ENCODE measurements at places on chromosomes 3 and 15.

GRCh38 chr15:72532991-72533601 is 59.0 kb downstream of the ARIH1 start:
- no peak for DNase-seq

GRCh38 chr15:89858661-89859458 is 34.9 kb downstream of the AP3S2 start:
- no peak for DNase-seq

DNA sequence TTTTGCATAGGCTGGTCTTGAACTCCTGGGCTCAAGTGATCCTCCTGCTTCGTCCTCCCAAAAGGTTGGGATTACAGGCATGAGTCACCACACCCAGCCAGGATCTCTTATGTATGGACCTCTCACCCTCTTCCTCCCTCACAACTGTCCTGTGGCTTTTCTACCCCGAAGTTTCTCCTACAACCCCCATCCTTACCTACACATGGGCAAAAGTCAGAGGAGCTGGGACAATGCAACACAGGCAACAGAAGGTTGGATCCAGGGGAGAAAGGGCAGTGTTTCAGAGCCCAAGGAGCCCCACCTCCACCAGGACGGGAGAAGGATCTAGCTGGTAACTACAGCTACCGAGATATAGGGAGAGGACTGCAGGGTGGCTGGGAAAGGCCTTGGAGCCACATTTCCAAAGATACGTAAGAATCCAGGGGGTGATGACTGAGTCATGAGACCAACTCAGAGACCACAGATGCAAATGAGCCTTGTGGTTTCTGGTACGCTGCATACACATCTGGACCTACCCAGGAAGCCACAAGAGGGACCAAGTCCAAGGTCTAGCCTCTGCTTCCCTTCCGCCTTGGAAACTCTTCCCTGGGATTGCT is 13.6 kb downstream of the IGDCC4 start:
- no peak for DNase-seq

DNA sequence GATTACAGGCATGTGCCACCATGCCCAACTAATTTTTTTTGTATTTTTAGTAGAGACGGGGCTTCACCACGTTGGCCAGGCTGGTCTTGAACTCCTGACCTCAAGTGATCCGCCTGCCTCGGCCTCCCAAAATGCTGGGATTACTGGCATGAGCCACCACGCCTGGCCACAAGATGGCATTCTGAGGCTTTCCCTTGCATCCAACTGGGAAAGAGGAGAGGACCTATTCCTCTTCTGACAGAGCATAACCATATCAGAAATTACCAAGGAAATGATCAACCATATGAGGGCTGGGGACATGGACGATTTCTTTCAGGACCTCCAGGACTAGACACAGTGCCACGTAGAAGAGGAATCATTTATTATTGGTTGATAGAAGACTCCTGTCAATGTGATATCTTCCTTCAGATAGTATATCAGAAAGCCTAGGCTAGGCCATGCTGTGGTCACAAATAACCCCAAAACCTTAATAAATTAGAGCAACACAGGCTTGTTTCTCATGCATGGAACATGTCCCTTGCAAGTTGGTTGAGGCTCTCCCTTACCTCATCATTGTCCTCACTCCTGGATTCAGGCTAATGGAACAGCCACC is 372.3 kb upstream of the IL12A start:
- no peak for DNase-seq

- no peak for DNase-seq
Measured at GRCh38 chr3:149701977-149702350, 44.1 kb upstream of the WWTR1 start.

- DNase-seq = no peak
Measured at GRCh38 chr3:44066806-44067205, 174.9 kb upstream of the TOPAZ1 start.

DNA sequence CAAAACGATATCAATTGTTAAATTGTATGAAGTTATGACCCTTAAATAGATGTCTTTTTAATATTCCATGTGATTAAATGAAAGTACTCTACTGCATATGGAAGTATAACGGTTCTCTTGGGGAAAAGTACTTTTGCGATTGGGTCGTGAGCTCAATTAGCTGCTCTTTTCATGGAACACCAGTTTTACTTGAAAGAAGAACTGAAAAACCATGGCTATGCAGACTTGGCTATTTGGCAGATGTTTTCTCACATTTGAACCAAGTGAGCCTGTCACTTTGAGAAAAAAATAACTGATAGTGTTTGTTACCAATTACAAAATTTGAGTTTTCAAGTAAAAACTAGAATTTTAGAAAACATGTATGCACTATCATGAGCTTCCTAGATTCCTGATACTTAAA is 5.9 kb upstream of the INAFM2 start:
- DNase-seq = no peak

GRCh38 chr3:165640970-165641369 is 196.3 kb downstream of the BCHE start:
- DNase-seq = no peak

DNA sequence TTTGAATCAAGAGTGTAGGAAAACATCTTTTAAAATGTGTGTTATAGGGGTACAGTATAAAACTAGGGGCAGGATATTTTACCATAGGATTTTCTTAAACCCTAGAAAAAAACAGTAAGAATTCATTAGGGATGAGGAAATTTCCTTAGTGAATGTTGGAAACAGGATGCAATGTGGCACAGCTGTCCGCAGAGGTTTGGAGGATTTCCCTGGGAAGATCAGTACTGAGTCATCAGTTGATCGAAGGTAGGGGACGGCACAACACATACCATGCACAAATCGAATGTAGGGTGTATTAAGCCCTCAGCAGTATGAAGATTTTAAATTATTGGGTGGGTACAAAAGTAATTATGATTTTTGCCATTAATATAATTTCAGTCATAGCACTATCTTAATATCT is 49.9 kb downstream of the FNDC3B start:
- no peak for DNase-seq

- no peak for DNase-seq
Measured at GRCh38 chr15:101143321-101143720, 108.5 kb downstream of the CHSY1 start.

DNA sequence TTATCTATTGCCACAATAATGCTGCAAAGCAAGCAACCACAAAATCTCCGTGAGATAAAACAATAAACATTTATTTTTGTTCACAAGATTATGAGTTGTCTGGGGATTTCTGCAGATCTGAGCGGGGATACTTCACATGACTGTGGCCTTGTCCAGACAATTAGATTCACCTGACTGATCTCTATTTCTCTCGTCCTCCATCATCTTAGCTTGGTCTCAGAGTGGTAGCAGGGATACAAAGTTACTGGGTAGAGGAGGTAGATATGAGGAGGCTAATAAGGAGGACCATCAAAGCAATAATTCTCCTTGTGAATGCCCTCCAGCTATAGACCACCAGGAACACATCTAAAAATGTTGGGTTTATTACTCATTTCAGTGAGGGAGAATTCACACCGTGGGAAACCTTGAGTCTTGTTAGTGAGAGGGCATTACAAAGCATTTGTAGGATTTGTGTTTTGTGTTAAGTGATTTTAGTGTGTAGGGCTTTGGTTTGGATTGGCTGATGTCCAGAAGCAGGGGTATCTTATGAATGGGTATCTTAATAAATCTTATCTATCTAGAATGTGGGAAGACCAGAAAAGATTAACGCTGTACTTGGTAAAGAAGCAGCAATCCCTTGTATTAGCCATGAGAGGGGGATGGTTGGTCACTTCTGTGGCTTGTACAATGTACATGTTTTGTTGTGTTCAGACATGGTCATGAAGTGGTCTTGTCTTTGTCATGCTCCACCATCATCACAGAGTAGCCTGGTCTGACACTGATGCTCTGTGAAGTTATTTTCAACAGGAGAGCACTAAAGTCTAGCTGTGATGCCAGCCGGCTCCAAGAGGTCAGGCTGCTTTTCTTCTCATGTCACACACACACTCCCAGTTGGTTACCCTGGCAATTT is 287.6 kb upstream of the STT3B start:
- DNase-seq = no peak

- DNase-seq = no peak
Measured at GRCh38 chr3:195226900-195227447, 44.0 kb downstream of the XXYLT1 start.

GRCh38 chr3:196633555-196634151 is 5.8 kb upstream of the NRROS start:
- DNase-seq = no peak

DNA sequence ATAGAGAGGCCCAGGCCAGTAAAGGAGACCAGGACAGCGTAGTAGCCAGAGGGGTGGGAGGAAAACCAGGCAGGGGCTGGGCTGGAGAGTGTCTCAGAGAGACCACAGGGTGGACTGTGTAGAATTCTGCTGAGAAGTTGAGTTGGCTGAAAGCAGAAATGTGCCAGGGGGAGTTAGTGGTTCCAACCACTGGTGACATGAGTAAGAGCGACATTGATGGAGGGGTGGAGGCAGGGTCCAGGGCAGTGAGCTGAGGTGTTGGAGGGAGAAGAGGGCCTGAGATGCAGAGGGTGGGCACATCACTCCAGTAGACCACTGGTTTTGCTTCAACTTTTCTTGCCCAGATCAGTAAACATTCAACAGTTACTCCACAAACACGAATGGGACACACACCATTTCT is 106.5 kb downstream of the ASB7 start:
- DNase-seq = no peak

DNA sequence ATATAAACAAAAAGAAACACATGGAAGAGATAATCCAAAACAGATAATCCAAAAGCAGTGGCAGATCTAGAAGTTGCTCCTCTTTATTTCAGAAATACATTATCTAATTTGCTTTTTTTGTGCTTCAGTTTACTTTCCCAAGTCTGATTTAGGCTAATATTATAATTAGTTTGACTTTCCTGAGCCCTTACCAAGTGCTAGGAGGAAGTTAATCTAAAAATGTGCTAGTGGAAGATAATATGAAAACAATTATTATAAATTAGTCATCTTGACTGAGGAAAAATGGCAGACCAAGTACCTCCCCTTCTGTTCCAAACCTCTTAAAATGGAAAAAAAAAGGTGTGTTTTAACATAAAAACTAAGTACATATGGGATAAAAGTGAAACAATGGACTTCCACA is 17.5 kb downstream of the SLC9A9 start:
- DNase-seq = no peak

DNA sequence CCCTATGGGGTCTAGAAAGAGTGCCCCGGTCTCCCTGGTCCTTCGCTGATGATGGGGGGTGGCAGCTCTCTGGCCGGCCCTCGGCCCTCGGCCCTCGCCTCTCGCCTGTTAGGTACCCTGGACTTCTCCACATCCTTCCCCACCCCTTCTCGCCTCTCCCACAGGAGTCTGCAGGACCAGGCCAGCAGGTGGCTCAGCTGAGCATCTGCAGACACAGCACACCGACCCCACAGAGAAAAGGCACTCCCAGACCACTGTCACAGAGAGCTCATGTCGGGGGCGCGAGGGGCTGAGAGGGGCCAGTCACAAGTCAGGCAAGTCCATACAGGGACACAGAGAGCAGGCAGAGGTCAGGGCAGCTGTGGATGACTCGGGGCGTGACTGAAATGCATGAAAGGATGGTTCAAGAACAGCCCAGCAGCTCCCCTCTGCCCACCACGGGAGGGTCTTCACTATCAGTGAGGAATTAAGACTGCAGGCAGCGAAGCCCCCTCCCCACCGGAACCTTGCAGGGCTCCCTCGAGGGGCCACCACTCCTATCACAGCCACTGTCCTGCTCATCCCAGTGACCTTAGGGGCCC is 181.7 kb upstream of the NSMCE3 start:
- no peak for DNase-seq

GRCh38 chr3:38549486-38549885 is 53.3 kb downstream of the EXOG start:
- no peak for DNase-seq

DNA sequence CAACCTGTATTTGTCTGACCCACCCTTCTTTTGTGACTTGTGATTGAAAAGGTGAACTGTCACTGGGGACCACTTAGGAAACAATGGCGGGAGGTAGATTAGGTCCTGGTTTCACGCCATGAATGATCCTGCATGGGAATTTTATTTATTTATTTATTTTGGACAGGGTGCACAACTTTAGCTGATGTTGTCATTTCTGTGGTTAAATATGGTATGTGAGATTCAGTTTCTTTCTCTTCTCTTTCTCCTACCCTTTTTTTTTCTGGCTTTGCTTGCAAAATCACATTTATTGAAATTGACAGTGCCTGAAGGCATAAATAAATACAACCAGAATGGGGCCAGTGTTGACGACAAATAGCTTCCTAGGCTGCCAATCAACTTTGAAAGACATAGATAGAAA is 18.0 kb upstream of the HTR3E start:
- DNase-seq = no peak

- no peak for DNase-seq
Measured at GRCh38 chr3:69033470-69033869, 18.7 kb downstream of the TMF1 start.

DNA sequence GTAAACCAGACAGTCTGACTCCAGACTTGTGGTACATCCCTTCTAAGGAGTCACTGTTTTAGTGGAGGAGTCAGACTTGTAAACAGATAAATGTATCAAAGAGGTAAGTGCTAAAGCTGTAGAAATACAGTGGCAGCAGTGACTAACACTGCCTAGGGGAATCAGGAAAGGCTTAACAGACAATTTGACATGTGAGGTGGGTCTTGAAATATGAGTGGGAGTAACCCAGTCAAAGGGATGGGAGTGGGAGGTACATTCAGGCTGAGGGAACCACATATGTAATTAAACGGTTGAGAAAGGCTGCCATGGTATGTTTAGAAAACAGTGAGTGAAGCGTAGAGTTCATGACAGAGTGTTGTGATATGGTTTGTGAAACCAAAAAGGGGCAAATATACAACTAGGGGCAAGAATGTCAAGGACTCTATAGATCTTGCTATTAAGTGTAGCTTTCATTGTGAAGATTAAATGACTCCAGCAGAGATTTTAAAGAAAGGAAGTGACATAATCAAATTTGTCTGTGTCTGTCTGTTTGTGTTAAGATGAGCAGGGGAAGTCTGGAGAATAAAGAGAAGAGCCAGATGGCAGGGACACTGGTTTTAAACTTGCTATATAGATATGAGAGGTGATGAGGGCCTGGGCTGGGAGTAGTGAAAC is 11.2 kb upstream of the ALCAM start:
- no peak for DNase-seq

GRCh38 chr15:25596644-25597562 is 158.1 kb upstream of the UBE3A start:
- no peak for DNase-seq

- DNase-seq = no peak
Measured at GRCh38 chr3:76367281-76367680, 581.9 kb upstream of the ZNF717 start.

DNA sequence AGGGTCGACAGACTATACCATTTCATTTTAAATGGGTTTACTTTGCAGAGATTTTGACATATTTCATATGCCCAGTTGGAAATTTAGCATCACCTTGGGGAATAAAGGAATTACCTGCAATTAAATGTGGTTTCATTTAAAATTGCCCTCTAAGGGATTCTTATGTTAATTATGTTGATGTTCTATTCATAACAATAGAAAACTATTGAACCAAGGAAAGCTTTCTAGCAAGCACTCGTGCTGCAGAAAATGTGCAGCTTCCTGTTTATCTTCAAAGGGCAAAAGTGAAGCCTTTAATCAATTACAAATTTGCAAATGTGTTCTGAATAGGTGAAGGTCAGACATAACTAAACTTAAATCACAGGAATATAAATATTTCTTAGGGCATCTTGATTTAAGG is 352.1 kb downstream of the CHST2 start:
- no peak for DNase-seq
